T47D (cell line): ENCODE measurements at places on chromosomes 2 and 18.
A peak's percentile ranks its signal among the peaks of the same experiment; 100 is the strongest.

- peak; percentile 3 for DNase-seq
Measured at GRCh38 chr2:157931542-157931941, 55.4 kb upstream of the ACVR1 start.

DNA sequence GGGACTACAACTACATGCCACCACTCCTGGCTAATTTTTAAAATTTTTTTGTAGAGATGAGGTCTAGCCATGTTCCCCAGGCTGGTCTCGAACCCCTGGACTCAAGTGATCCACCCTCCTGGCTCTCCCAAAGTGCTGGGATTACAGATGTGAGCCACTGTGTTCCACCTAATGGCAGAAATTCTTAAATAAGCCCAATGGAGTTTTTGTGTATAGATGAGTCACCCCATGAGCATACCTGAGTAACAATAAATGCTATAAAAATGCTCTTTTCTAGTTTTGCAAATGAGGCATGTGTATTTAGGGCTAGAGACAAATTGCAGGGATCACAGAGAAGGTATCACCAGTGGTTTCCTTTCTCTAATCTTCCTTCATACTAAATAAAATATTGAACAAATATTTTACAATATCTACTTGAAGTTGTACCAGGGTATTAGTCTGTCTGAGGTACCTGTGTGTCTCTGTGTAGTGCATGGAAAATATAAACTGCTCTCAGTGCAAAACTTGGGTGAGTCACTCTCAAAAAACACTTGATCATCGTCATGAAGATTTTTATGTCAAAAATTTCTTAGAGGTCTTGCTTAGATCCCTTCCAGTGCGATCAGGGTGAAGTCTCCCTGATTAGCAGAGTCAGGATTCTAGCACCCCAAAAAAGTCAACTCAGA lies 337.1 kb upstream of the MMADHC start:
- no peak for DNase-seq

DNA sequence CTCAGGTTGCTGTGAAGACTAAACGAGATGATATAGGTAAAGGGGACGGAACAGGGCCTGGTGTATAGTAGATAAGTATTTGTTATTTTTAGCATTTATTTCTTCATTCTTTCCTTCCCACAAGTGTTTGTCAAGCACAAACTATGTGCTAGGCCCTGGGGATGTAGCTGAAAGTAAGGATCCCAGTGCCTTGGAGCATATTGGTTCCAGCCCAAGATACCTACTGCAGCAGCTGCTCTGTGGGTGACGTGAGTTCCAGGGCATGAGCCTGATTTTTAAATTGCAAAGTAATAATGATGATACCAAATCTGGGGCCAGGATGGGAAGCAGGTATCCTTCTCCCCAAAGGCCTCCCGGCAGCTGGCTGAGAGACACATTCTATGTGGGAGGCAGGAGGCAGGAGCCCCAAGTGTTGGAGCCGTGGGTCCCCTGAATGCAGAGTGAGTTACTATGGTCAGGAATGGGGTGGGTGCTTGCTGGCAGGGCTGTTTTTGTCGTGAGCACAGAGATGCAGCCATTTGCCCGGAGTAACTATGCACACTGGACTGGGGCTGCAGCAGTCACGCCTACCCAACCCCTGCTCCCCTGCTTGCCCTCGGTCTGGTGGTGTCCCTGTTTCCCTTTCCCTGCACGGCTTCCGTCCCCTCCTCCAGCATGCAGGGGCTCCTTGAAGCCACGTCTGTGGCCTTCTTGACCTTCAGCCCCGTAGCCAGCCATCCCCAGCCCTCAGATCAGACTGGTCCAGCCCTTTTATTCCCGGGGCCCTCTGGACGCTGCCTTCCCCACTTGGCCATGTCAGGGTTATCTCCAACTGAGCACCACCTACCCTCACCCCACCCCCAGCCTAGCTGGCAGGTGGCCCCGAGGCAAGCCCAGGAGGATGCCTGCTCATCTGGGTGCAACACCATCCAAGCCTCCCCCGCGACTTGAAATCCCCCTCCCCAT lies 52.4 kb downstream of the INHBB start:
- DNase-seq = peak; percentile 72

- no peak for DNase-seq
Measured at GRCh38 chr2:191691898-191692297, 14.0 kb downstream of the NABP1 start.

GRCh38 chr2:37721201-37721560 lies 49.7 kb upstream of the CDC42EP3 start:
- peak; percentile 13 for DNase-seq

GRCh38 chr2:127219171-127220070 lies 678 bp downstream of the CYP27C1 start:
- no peak for DNase-seq

DNA sequence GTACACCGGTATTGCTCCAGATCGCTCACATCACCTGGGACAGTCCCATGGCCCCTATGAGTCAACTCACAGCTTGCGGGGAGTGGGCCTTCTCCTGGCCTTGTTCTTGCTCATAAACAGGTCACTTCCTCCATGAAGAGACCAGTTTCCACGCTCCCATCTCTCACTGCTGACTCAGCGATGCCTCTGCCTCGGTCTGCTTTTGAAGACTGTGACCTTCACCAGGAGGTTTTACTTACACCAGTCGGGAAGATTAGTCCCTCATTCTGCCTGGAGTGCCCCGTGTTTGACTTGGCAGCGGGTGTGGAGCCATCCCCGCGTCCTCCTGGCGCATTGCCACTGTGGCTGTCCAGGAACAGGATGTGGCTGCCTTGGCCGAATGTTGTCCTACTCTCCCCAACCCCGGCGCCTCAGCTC lies 159.8 kb downstream of the RHBDD1 start:
- no peak for DNase-seq

- DNase-seq = no peak
Measured at GRCh38 chr2:216033403-216033802, 20.1 kb upstream of the MREG start.

DNA sequence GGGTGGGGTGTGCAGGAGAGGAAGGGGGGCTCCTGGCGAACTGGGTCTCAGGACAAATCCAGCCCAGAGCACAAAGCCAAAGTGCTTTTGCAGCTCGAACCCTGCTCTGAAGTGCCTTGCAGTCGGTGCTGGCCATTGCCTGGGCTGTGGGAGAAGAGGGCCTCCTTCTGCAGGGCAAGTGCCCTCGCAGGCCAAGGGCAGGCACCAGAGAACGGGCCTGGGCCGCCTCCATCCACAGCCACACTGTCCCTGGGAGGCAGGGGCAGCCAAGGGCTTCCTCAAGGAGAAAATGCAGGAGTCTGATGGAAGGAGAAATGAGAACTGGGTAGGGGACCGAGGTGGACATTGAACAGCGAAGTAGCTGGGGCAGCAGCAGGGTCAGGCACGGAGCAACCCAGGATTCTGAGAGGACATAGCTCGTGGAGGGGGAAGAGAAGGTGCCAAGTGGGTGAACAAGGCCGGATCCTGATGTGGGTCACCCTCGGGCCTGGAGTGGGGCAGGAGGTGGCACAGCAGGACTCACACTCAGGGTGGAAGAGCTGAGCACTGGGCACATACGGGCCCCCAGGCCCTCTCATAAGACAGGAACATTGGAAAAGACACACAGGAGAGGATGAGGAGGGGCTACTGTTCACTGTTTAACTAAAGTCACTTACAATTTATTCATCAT lies 312.8 kb upstream of the SALL3 start:
- no peak for DNase-seq
